Stimulated activated CD8-positive, alpha-beta memory T cell treated with anti-CD3 and anti-CD28 coated beads, Interleukin-4, amount 100 ng/mL, for 4 hours (primary cell): ENCODE measurements at places on chromosomes 7 and 10.

GRCh38 chr7:21938463-21938862, 7.2 kb downstream of the CDCA7L start:
- DNase-seq = no peak

- no peak for DNase-seq
Observed at GRCh38 chr10:78624791-78625190, 444.0 kb upstream of the ZMIZ1 start.

DNA sequence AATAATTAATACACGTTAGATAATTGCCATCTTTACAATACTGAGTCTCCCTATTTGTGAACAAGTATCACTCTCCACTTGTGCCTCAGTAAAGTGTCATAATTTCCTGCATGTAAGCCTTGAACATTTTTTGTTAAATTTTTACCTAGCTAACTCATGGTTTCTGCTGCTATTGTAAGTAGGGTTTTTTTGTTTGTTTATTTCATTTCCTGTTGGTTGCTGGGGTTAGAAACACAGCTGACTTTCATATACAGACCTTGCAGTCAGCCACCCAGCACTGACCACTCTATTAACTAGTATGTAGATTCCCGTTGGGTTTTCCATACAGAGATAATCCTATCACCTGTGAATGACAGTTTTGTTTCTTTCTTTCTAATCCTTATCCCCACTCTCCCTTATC, 133.3 kb downstream of the MPP7 start:
- no peak for DNase-seq

GRCh38 chr7:131586259-131586658, 29.8 kb upstream of the PODXL start:
- DNase-seq = no peak

DNA sequence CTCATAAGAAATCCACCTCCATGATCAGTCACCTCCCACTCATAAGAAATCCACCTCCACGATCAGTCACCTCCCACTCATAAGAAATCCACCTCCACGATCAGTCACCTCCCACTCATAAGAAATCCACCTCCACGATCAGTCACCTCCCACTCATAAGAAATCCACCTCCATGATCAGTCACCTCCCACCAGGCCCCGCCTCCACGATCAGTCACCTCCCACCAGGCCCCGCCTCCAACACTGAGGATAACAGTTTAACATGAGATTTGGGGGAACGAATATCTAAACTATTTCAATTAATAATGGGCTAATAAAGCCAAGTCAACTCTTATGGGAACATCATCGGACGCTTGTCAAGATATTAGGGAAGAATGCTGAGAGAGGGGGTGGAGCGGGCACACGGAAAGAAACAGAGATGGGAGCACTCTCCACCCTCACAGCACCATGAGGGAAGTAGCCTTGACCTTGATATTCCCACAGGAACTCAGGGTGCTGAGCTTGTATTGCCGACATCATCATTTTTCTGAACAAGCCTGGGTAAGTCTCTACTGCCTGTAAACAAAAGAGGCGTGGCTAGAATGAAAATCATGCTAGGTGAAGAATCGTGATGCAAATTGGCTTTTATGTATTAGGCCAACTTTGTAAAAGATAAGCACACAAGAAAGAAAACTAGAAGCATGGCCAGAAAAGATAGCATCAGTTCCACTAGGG, 303.5 kb upstream of the KLF6 start:
- DNase-seq = no peak

GRCh38 chr7:102412548-102412947, 16.4 kb downstream of the PRKRIP1 start:
- DNase-seq = no peak

DNA sequence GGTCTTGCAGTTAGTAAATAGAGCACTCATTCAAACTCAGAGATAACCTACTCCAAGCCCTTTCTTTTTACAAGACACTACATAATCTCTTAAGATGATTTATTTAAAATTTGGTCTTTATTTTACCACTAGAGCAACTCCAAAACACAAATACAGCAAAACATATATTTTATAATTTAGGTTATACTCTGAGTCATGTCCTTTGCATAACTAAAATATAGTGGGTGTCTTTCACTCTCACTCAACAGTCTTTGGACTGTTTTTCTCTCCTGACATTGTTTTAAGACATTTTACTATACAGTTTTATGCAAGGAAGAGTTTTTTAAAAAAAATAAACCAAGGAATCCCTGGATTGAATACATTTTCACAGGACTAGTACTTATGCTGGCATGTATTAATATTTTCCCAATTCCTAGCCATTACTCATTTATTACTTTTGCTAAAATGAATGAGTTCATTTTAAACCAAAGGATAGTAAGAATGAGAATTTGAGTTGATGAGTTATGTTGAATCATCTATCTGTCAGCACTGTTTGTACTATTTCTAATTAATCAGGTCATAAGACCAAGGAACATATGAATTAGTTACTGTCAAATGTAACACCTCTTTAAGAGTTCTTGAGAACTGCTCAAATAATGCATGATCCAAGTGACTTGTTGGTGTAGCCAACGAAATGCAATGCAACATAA, 303.1 kb upstream of the FZD1 start:
- no peak for DNase-seq

DNA sequence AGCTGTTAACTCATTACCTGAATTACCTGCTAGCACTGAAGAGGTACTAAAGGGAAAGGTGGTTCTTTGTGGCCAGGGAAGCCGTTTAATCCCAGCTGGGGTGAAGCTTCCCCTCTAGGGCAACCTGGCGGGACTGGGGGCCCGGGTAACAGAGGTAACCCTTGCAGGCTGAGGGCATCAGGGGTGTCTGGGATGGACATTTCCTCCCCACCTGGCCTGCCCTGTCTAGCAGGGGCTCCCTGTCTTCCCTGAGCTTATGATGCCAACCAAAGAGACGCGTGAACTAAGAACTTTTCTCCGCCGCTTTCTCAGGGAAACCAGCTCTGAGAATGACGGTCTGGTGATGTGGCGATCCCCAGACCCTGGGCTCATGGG, 52.8 kb downstream of the UNC5B start:
- DNase-seq = no peak

DNA sequence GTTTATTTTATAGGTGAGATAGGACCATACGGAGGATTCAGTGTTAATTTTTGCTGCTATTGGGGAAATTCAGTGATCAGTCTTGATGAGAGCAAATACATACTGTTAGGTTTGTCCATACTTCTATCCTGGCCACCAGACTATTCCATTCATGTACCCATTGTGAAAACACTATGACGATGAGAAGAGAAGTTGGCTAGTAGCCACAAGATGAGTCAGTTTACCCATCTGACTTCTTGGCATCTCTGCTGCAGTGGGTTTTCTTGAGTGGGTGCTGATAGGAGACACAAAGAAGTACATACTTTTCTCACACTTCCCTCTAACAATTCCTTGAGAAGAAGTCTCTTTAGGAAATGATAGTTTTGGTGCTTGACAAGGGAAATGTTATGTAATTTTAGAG, 133.1 kb downstream of the TFPI2 start:
- DNase-seq = no peak

GRCh38 chr10:93437086-93437945, 44.8 kb downstream of the MYOF start:
- no peak for DNase-seq

GRCh38 chr7:94029976-94030375, 25.8 kb upstream of the BET1 start:
- no peak for DNase-seq

- no peak for DNase-seq
Observed at GRCh38 chr7:30817371-30817767, 46.2 kb downstream of the MINDY4 start.

DNA sequence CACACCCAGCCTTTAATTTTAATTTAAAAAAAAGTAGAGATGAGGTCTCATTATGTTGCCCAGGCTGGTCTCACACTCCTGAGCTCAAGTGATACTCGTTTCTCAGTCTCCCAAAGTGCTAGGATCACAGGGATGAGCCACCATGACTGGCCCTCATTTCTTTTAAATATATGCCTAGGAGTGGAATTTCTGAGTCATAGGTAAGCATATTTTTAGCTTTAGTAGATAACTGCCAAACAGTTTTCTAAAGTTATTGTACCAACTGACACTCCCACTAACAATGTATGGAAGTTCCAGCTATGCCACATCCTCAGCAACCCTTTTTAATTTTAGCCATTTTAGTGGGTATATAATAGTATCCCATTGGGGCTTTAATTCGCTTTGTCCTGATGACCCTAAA, 13.8 kb upstream of the PPIF start:
- DNase-seq = no peak

DNA sequence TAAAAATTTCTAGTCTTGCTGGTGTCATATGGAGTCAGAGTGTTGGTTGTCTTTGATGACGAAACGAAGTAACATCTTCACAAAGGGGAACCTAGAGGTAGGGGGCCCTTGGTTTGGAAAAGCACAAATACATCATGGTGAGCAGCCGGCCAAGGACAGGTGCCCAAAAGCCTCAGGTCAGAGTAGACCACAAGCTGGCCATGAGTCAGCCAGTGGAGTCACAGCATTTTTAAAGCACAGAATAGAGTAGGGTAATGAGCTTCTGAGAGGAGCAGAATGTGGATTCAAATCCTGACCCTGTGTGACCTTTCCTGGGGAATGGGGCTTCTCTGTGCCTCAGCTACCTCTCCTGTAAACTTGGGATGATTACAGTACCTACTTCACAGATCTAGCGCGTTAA, 5.3 kb downstream of the CAMK2B start:
- no peak for DNase-seq

- DNase-seq = no peak
Observed at GRCh38 chr7:35705932-35706461, 11.1 kb upstream of the HERPUD2 start.
